ENCODE measurements at places on chromosomes 16 and 17.
A peak's percentile ranks its signal among the peaks of the same experiment; 100 is the strongest.

DNA sequence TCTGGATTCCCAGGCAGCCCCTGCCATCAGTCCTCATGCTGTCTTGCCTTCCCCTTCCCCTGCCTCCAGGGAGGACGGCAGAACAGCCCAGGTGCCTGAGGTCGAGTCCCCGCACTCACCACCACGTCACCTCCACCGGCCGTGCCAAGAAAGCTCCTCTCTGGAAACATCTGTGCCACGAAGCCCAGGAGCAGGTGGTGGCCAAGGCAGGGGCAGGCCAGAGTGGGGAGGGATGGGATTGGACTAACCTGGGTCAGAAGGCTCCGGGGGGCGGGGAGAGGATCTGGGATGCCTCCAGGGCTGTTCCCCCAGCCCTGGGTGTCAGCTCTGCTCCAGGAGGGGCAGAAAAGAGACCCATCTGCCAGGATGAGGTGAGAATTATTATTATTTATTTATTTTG is 7.4 kb upstream of the DPEP1 start:
- DNase-seq, result no peak

DNA sequence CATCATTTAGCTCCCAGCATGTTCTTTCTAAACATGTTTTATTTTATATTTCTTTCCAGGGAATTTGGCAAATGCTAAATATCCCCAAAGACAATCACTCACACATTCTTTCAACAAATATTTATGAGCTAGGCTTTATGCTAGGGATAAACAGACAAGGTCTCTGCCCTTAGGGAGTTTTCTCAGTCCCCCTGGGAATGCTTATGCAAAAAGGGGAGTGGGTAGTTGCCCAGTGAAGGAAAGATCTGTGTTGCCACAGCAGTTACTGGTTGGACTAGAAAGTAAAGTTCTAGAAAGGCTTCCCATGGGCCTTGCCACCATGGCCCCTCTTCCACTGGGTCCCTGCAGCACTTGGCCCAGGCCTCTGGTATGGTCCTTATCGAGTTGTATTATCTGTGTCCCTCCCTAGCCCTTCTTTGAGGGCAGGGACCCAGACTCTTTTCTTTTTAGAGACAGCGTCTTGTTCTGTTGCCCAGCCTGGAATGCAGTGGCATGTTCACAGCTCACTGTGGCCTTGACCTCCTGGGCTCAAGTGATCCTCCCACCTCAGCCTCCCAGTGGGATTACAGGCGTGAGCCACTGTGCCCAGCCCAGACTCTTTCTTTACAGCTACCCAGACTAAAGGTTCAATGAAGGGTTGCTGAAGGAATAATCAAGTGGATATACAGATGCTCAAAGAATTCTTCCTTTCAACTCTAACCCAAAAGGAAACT is 78.0 kb downstream of the YPEL2 start:
- peak; percentile 45 for DNase-seq

GRCh38 chr17:58280480-58281217 is at the start of gene MPO:
Gene MPO (minus strand): TSS chr17:58280935. CDS start chr17:58280758, 177 bp downstream.
- no peak for DNase-seq

GRCh38 chr17:64781014-64781756 is 119.1 kb upstream of the SMURF2 start:
- DNase-seq, result no peak

GRCh38 chr17:72468841-72469240 is 348.0 kb downstream of the SOX9 start:
- DNase-seq, result no peak

- no peak for DNase-seq
Measured at GRCh38 chr17:20935740-20936139, 107.1 kb downstream of the USP22 start.

- DNase-seq, result no peak
Measured at GRCh38 chr16:23615805-23616204, 19.7 kb upstream of the NDUFAB1 start.

DNA sequence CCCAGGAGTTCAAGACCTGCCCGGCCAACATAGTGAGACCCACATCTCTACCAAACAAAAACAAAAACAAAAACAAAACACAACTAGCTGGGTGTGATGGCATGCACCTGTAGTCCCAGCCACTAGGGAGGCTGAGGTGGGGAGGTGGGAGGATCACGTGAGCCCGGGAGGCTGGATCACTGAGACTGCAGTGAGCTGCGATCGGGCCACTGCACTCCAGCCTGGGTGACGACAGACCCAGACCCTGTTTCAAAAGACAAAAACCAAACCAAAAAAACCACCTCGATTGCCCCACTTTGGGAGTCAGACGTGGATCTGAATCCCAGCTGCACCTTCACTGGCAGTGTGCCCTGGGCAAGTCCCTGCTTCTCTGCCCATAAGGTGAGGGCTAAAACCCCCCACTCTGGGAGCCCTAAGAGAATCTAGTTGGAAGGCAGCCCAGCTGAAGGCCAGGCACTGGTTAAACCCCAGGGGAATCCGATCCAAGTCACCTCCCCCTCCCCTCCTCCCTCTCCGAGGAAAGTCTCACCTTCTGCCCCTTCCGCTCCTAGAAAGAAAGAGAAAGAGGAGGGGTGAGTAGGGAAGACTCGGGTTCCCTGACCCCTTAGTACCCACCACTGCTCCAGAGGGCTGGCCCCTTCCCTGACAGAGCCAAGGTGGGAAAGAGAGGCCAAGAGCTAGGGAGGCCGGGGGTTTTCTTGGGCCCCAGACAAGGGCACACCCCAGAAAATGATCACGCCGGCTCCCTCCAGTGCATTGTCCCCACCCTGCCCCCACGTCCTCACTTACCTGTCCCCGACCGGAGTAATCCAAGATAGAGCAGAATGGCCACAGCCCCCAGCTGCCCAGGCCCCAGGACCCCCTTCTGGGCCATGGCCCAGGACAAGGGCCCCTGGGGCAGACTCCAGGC is 647 bp downstream of the PRSS8 start:
- DNase-seq, result no peak

DNA sequence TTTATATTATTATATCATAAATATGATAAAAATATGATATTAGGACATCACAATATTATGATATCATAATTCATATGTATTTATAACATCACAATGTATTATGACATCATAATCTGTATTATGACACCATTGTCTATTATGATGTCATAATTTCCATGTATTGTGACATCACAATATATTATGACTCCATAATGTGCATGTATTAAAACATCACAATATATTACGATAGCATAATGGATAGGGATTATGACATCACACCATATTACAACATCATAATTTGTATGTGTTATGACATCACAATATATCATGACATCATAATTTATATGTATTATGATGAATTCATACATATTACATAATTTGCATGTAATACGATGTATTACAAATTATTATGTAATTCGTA is 1755.9 kb downstream of the TP53TG3F start:
- peak; percentile 3 for DNase-seq

DNA sequence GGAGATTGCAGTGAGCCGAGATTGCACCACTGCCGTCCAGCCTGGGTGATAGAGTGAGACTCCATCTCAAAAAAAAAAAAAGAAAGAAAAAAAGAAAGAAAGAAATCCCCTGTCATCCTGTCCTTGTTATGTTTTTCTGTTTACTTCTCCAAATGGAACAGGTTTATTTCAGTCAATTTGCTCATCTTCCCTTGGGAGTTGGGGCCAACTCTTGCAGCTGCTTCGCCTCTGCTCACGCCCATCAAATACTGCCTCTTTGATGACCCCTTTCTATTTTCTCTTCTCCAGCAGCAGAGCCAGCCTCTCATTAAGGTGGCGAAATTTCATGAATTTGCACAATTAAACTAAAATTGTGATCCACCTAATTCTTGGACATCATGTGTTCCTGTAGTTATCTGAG is 173.4 kb downstream of the ZNF18 start:
- DNase-seq, result no peak

GRCh38 chr17:7060165-7060891 is 16.4 kb upstream of the SLC16A11 start:
- no peak for DNase-seq

GRCh38 chr17:55427587-55427882 is 5.9 kb upstream of the MMD start:
- no peak for DNase-seq

- DNase-seq, result no peak
Measured at GRCh38 chr17:31442276-31442675, 50.8 kb downstream of the RAB11FIP4 start.

DNA sequence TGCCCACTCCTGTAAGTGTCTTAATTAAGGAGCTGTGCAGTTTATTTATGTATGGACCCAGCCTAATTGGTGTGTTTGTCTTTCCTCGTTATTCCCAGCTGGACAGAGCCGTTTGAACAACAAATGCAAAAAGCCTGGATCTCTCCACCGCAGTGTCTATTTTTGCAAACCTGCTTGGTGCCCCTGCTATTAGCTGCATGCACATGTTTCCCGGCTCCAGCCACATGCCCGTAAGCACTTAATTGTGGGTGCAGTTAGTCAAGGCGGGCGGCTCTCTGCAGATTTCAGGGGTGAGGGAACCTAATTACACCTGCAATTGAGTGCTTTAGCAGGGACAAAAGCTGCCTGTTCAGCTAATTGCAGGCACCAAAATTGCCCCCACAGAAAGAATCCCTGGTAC is 74.0 kb upstream of the GSE1 start:
- DNase-seq, result no peak

DNA sequence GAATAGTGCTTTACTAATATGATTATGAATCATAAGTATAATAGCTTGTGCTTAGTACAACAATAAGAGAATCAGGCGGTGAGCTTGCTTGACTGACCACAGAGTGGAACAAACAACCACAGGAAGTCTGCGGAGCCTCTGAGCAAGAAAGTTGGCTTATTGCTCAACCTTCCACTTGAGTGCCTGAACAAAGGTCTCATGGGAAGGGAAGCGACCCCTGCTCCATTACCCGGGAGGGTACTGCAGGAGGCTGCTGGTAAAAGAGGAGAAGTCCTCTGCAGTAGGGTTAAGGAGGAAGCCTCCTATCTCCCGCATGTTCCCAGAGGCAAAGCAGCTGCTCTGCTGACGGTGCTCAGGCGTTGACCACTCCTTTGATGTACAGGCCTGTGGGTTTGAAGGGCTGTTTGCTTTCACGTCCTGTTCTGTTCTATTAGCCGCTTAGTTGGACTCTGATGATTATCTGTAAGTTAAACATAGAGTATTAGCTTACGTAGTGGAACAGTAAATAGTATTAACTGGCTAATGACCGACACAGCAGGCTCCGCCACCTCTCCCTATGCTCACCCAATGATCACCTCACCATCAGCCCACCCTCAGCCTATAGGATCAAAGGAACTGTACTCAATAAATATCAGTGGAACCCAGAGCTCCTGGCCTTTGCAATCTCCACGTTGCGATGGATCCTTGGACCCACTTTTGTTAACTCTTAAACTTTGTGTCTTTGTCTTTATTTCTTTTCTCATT is 17.5 kb downstream of the ALOX15B start:
- DNase-seq, result peak; percentile 27

DNA sequence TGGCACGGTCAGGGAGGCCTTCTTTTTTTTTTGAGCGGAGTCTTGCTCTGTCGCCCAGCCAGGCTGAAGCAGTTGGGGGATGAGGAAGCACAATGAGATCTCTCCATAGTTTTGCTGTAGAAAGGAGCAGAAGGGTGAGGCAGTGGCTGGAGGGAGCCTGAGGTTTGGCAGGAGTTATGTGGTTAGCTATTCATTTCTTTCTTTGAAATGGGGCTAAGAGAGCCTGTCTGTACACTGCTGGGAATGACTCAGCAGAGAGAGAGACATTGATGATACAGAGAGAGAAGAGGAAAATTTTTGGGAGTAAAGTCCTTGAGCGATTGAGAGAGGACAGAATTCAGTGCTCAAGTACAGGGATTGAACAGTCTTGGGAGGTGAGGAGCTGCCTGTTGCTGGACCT is 22.1 kb downstream of the NOS2 start:
- DNase-seq, result no peak

DNA sequence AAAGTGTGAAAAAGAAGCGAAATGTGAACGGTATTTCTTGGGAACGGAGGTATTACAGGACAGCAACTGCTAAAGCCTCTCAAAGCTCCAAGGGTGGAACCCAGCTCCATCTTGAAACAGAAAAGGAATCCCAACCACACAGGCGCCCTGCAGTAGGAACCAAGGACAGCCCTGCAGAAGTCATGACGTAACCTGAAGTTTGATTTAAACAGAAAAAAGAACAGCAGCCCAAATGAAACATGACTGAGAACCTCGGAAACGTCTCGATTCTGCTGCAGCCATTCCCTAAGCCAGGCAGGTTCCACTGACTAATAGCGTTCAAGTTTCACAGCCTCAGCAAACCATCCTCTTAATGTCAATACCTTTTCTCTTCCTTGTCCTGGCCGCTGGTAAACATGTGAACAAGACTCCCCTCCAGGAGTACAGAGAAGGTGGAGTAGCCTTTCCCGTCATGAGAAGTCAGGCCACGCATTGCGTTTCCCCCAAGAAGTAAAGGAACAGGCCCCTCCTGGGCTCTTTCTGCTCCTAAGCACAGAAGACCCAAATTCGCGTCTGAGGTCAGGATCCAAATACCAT is 20.1 kb downstream of the SIAH1 start:
- no peak for DNase-seq

DNA sequence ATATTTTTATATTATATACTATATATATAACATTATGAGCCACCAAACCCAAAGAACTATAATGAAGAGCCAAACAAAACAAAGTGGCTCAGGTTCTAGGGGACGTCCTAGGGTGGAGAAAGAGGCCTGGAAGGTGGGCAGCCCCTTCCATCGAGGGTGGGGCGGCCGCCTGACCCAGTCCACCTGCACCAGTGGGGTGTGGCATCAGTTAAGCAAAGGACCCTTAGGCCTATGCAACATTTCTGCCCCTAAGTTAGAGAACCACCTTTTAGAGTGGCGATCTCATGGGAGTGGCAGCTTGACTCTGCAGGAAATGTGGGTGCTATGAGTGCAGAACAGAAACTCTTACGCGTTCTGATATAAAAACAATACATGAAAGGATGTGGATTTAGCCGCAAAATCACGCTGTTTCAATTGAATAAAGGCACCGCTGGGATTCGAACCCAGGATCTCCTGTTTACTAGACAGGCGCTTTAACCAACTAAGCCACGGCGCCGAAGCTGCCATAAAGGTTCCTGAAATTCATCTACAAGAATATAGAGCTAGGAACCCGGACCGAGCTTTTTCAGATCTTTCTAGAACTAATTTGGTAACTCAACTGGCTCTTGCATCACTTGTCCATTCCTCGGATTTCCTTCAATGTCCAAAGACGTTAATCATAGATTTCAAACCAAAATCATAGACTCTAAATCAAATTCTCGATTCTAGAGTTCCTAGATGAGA is 15.6 kb upstream of the AURKB start:
- DNase-seq, result peak; percentile 11

DNA sequence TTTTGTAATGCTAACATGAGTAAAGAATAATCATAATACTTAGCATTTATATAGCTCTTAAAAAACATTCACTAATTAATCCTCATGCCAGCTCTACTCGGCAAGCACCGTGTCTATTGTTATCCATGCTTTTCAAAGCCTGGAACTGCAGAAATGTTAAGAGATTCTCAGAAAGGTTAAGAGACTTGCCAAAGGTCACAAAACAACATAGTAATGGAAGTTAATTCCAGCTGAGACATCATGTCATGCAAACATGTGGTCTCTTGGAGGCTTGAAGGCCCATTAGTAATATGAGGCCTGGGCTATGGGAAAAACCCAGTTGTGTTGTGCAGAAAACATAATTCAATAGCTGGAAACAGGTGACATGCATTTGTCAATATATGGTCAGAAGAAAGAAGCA is 389.9 kb upstream of the GOT2 start:
- no peak for DNase-seq

- no peak for DNase-seq
Measured at GRCh38 chr17:80921741-80922579, 69.7 kb upstream of the CHMP6 start.

GRCh38 chr17:5203908-5204294 is 12.2 kb upstream of the ZNF594 start:
- DNase-seq, result no peak

Measured in NAMALWA (cell line).